ENCODE measurements at places on chromosomes 4 and X.

GRCh38 chr4:162921178-162921785, 245.4 kb downstream of the NAF1 start:
- DNase-seq, result no peak

GRCh38 chr4:3747581-3747904, 18.6 kb upstream of the ADRA2C start:
- DNase-seq, result no peak

DNA sequence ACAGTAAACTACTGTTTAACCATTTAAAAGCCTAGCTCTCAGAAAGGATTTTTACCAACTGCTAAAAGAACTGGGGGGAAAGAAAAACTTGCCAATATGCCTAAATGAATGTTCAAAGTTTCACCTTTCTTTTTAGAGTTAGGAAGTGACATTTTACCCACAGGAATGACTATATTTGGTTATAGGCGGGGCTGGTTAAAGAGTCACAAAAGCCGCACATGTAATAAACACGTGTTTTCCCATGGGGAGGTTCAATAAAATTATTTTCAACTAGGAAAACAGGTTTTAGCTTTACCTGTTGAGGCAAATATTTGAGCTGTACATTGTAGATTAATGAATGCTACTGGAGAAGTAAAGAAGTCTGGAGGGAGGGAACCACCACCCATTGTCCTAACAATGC, 41.6 kb upstream of the UGDH start:
- peak; percentile 4 for DNase-seq

- no peak for DNase-seq
These were observed 66.6 kb upstream of the ARHGAP24 start for GRCh38 chr4:85408301-85408700.

- DNase-seq, result no peak
These were observed 13.7 kb upstream of the ZBTB33 start for GRCh38 chrX:120236687-120237479.

GRCh38 chr4:181860668-181861067, 382.5 kb upstream of the TENM3 start:
- no peak for DNase-seq

DNA sequence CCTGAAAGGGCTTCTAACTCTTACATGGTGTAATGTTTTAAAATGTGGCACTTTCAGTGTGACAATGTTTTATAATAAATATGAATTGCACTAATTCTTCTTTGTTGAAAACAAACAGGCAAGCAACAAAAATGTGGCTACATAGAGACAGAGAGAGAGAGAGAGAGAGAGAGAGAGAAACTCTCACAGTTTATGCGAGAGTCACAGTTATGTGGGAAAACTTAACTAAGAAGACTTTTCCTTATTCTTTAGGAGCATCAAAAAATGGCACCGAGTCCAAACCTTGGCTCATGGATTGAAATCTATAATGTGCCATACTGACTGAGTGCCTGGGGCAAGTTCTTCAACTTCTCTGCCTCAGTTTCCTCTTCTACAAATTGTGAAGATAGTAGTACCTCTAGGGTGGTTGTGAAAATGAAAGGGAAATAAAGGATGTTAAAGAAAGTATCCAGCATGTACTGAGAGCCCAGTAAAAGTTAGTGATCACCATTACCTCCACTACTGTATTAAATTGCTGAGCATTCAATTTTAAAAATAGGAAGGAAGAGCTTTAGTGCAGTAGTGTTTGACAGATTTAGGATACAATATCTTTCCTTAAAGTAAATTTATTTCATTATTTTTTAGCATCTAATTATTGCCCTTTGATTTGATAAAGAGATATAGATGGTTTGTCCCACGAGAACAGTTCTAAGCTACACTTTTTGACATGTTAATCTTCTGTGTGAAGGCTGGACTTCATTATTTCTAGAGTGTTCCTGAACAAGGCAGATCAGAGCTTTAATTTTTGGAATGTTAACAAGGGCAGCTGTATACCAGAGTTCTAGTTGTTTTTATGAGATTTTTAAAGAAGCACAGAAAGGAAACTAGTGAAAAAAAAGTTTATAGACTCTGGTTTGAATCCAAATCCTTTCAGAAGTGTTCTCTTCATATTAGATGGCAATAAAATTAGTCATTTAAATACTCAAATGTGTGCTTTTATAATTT, 187.5 kb upstream of the ANK2 start:
- DNase-seq, result no peak

DNA sequence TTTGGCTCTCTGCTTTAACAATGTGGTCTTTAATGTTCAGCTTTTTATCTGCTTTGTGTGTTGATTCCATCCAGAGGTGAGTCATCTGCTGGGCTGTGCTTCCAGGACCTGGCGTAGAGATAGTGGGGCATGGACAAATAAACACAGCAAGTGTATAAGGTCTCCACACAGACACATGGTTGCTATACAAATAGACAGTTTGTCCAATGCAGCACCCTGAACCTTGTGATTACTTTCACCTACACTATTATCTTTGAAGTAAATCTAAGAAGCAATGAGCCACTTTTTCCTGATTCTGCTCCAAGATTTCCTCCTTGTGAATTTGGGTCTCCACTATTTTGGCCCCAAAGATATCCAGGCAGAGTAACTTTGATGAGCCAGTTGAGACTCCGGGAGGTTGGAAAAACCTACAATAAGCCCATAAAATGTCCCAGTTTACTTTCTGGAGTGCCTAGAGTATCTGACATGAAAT, 12.1 kb downstream of the PPARGC1A start:
- no peak for DNase-seq

DNA sequence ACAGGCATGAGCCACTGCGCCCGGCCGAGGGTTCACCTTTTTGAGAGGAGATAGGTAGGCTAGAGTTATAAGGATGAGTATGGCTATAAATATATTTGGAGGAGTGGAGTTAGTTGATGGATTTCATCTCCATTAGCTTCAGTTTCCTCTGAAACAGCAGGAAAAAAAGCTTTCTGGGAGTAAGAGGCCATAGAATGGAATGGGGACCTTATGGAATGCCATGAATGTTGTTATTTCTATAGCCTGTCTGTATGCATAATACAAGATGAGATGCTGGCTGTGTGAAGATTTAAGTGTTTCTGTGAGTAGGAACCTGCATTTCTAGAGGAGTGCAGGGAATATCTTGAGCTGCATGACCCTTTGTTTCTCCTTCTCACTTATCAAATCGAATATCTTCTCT, 114.9 kb upstream of the ARX start:
- no peak for DNase-seq

- no peak for DNase-seq
These were observed 17.5 kb upstream of the JAKMIP1 start for GRCh38 chr4:6217716-6218381.

DNA sequence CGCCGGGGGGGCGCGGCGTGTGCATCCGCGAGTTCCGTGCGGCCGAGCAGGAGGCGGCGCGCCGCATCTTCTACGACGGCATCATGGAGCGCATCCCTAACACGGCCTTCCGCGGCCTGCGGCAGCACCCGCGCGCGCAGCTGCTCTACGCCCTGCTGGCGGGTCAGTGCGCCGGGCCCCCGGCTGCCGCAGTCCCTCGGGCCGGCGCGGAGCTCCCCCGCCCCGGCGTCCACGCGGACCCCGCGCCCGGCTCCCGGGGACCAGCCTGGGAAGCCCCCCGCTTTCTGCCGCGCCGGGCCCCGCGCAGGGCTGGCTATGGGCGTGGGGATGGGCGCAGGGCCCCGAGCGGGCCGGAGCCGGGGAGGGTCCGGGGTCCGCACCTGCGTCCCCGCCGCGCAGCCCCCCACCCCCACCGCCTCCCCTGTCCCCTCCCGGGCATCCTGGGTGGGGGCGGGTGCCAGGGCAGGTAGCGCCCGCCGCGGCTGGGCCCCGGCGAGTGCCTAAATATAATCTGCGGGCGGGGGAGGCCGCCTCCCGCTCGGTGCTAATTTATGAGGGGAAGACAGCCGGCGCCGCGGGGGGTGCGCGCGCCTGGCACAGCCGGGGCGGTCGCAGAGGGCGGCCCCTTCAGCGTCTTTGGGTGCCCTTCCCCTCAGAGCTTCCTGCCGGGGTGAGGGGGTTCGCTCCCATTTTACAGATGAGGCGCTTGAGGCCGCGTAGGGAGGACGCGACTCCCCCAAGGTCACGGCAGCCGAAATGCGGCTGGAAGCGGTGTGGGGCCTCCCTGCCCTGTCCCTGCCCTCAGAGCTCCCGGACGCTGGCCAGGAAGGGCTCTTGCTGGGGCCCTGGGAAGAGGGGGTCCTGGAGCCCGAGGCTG, 837 bp downstream of the NAT8L start:
- DNase-seq, result no peak

- DNase-seq, result no peak
These were observed 8.6 kb upstream of the HS6ST2 start for GRCh38 chrX:132967049-132967448.

- DNase-seq, result no peak
These were observed 100.8 kb upstream of the ATXN3L start for GRCh38 chrX:13420545-13421183.

- DNase-seq, result no peak
These were observed 476.3 kb downstream of the DTHD1 start for GRCh38 chr4:36757580-36758311.

DNA sequence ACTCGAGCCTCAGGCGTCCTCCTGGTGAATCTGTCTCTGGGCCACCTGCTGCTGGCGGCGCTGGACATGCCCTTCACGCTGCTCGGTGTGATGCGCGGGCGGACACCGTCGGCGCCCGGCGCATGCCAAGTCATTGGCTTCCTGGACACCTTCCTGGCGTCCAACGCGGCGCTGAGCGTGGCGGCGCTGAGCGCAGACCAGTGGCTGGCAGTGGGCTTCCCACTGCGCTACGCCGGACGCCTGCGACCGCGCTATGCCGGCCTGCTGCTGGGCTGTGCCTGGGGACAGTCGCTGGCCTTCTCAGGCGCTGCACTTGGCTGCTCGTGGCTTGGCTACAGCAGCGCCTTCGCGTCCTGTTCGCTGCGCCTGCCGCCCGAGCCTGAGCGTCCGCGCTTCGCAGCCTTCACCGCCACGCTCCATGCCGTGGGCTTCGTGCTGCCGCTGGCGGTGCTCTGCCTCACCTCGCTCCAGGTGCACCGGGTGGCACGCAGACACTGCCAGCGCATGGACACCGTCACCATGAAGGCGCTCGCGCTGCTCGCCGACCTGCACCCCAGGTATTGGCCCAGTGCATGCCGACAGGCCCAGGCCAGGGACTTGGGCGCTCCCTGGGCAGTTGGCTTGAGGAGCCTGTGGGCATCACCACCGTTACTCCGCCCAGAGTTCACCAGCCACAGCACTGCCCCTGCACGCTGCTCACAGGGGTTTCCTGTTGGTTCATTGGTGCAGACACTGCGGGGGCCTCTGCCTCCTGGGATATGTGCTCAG, 1.1 kb downstream of the GPR78 start:
- no peak for DNase-seq

- DNase-seq, result no peak
These were observed 566.3 kb downstream of the IL15 start for GRCh38 chr4:142202404-142203332.

DNA sequence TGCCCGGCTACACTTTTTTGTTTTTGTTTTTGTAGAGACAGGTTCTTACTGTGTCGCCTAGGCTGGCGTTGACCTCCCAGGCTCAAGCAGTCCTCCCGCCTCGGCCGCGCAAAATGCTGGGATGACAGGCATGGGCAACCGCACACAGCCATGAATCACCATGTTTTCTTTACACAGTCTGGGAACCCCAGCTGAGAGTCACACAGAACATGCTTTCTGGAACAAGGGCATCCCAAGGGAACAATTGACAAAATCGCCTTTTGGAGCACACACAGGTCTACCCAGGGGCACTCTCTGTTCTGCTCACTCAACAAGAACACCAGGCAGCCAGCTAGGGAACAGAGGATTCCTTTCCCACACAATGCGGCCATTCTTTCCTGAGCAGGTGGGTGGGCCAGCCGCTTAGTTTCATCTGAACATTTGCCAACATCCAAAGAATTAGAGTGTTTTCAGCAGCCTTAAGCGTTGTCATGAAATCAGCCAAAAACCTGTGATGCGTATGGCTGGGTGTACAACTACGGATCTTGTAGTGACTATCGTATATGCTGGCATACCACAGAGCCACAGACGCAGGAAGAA, 15.7 kb downstream of the PRKX start:
- no peak for DNase-seq

GRCh38 chrX:16606142-16606720, 43.7 kb upstream of the S100G start:
- no peak for DNase-seq

DNA sequence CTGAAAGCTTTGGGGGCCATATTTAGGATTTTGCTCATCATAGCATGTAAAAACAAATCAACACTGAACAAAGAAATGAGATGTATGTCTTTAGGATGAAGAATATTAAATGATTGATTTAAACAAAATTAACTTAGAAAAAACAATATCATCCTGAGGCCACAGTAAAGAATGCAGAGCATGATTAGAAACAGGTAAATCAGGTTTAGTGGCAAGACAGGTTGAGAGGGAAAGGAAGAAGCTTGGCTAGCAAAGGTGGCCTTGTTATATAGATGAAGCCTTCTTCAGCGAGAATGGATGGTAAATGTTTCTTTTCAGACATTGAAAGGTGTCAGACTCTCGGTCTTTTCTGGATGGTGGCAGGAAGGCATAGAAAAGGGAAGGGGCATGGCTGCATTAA, 11.9 kb upstream of the MAGEB16 start:
- DNase-seq, result no peak

GRCh38 chrX:21926527-21927278, 13.8 kb upstream of the SMS start:
- DNase-seq, result no peak

DNA sequence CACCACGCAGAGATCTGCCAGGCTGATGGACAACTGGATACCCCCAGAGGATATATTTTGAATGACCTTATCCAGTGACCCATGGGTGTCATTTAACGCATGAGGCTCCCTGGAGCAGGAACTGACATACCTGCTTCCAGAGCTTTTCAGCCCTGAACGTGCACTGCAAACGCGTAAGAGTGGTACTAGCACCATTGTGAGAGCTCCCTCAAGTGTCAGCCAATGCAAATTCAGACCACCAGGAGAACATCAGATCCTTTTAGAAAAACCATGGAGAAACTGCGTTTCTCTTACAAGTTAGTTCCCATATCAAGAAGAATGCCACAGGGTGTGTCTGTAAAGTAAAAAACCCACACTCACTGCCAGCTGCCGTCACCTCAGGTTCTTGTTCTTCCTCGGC, 7.3 kb downstream of the TREX2 start:
- DNase-seq, result no peak

DNA sequence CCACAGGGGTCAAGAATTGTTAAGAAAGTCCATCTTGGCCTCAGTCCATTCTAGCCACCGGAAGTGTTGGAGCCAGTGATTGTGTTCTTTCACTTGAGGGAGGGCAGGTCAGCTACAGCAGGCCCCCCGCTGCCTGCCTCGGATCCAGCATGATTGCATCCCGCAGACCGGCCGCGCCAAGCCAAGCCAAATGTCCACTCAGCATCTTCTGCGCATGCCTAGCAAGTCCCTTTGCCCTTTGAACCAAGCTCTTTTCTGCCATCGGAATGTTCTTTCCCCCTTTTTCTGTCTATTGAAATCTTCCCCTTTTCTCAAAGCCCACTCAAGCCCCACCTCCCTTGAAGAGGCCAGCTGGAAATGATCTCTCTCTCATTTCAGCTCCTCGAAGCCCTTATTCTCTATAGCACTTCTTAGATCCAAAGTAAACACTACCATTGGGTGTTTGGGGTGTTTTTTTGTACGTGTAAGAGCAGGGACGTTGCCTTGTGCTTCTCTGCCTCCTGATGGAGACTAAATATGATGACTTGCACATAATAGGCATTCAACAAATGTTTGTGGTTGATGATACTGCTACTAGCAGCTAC, 147.8 kb upstream of the BCOR start:
- no peak for DNase-seq

- no peak for DNase-seq
These were observed 47.6 kb downstream of the RNF212 start for GRCh38 chr4:1065732-1066131.

Measured in GM12891 (cell line).